Renal pelvis (tissue), 12 donors: ENCODE measurements at places on chromosomes 1 and 21. TPM values are rescaled to one million over a fixed set of nuclear protein-coding genes. Genes with fewer than 3 reads are reported as not detected.

LMOD1 gene
- 4.2 TPM for polyA plus RNA-seq

AADACL3 gene
- not detected for polyA plus RNA-seq

DNA sequence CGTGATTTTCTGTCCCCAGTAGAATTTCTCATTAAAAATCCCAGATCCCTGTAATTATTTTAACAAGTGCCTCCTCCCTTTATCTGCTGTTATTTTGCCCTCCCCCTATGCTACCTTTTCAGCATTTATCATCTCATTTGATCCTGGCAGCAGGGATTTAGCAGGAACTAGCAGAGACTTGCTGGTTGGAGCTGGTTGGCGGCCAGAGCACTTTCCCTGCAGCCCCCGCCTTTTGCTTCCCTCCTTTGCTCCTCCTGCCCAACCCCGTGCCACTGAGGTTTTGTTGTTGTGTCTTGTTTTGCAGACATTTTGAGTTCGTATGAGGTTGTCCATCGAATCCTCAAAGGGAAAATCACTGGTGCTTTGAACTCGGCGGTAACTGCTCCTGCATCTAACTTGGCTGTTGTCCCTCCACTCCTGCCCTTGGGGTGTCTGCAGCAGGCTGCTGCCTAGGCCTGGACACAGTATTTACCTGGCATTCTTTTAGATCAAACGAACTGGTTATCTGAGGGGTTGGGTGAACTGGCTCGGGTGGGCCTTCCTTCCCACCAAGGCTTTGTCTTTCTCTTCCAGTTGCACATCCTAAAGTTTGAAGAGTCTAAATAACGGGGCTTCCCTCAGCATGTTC is 11.2 kb downstream of the UBE2Q1 start:
- no peak for DNase-seq

GRCh38 chr1:61961009-61961408 is 218.7 kb downstream of the PATJ start:
- DNase-seq = no peak

DNA sequence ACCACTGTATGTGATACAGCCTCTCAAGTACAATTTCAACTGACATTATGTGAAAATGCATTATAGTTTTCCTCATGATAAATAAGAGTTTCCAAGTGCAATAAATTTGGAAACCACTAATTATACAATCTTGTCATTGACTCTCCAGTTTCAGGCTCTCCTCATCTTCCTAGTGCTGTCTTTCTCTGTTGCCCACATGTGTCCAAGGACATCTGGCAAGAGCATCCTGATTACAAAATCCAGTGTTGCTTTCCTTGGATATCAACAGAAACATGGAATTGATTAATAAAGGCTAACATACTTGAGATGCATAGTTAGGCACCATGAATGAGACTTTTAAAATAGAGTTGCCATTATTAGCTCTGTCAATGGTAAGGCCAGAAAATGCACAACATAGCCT is 15.6 kb upstream of the MAP10 start:
- DNase-seq = no peak
